Activated CD4-positive, alpha-beta T cell treated with anti-CD3 and anti-CD28 coated beads, Interleukin-2, amount 50 U/mL, for 1 hour (primary cell): ENCODE measurements at places on chromosomes 3 and 15.

DNA sequence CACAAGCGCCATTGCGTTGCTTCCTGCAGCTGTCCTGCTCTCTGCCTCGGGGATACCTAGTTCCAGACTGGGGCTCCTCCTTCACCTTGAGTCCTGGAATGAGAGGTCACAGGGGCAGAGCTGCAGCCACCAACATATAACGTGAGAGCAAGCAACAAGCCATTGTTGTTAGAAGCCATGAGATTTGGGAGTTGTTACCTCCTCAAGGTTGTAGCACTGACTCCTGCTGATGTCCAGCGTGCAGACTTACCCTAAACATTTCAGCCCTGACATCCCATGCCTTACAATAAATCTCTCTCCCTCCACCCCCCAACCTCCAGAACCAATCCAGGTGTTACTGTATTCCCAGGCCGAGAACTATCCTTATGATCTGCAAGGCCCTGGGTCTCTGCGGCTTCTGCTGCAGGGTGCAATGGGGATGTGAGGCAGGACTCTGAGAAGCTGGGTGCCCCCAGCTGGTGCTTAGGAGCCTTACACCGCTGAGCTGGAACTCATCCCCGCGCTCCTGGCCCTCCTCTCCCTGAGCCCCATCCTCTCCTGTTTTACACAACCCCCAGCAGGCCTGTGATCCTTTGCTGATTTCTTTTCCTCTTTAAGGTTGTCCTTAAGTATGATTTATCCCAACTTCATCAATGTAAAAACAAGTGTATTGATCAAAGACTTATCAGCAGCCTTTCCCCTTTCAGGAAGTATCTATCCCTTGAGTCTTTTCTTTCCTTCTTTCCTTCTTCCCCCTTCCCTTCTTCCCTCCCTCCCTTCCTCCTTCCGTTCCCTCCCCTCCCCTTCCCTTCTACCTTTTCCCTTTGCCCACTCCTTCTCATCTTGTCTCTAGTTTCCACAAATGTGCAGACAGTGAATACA lies 84.2 kb upstream of the ABHD2 start:
- no peak for DNase-seq

DNA sequence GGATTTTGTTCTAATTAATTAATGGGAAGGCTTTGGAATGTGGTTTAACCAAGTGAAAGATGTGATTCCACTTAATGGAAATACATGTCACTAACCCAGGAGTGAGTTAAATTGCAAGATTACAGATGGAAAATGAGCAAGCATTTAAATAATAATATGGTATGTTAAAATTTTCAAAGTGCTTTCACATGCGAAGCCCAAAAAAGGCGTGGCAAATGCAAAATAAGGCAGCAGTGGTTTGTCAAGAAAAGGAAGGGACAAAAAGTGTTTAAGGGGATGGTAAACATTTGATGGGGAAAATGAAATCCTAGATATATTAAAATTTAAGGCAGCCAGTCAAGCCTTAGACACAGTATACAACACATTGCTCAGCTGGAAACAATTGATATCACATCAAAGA lies 2.9 kb downstream of the TICRR start:
- no peak for DNase-seq

DNA sequence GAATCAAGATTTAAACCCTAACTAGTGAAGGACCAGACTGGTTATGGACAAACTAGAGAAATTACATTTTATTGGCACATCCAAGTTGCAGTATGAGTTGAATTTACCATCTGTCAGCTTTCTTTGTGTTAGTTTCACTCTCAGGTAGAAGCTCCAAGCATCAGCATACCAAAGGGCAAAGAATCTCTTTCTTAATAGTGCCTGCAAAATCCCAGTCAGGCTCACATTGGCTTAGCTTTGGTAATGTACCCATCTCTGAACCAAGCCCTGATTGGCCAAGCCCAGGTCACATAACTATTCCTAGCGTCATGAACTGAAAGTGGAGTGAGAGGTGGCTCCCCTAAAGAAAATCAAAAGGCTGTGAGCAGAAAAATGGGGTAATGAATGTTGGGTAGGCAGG lies 66.9 kb downstream of the CCNL1 start:
- no peak for DNase-seq

GRCh38 chr3:5140230-5140621 lies 18.1 kb downstream of the ARL8B start:
- no peak for DNase-seq

DNA sequence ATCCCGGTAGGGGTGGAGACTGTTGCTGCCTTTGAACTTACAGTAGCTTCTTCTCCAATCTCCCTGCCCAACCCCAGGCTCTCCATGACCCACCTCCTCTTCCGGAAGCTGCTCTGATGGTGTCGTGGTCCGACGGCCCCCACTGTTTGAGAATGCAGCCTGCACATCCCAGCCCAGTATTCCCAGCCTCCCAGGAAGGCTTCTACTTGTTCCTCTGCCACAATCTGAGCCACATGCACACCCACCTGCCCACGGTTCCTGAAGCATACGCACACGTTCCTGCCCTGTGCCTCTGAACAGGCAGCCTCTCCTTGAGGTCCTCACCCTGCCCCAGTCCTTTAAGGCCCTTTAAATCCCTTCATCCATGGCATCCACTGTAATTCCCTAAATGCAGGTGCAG lies 57.4 kb downstream of the ABTB1 start:
- no peak for DNase-seq

DNA sequence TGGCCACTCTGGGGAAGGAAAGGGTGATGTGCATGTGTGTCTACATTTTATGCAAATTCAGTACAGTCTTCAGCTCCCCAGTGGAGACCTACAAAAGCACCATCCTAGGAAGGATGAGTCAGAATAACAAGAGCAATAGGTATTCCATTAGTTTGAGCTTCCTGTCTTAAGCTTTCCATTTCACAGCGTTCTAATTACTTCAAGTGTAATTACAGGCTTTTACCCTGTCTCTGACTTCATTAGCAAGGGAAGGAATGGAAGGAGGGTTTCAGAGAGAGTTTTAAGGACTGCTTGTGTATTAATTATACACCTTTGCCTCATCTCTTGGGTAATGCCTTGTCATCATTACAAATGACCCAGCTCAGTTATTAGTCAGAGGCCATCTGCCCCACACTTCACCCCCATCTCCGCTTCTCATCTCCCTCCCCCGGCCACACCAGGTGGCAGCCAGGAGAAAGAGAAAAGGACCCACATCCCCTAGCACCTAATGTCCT lies 202.8 kb upstream of the MRPL3 start:
- no peak for DNase-seq

- DNase-seq = peak; percentile 35
Observed at GRCh38 chr3:196192036-196192523, 19.1 kb downstream of the ZDHHC19 start.

DNA sequence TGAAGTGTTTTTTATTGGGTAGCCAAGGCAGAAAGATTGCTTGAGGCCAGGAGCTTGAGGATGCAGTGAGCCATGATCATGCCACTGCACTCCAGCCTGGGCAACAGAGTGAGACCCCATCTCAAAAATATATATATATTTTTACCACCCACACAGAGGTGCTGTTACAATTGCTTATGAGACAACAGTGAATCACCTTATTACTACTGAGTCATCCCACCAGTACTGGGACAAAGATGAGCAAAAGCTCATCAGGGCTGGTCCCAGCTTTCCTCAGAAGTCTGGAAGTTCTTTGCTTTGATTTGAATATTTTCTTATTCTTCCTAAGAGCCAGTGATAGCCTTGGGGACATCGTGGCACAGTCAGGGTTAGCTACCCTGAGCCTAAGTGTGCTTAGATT lies 207.7 kb downstream of the SOX2 start:
- no peak for DNase-seq

GRCh38 chr3:113910966-113911365 lies 36.8 kb upstream of the ZDHHC23 start:
- no peak for DNase-seq

GRCh38 chr3:120908795-120909601 lies 993 bp downstream of the STXBP5L start:
- DNase-seq = no peak

GRCh38 chr3:189637750-189638149 lies 6.6 kb downstream of the TP63 start:
- DNase-seq = no peak

DNA sequence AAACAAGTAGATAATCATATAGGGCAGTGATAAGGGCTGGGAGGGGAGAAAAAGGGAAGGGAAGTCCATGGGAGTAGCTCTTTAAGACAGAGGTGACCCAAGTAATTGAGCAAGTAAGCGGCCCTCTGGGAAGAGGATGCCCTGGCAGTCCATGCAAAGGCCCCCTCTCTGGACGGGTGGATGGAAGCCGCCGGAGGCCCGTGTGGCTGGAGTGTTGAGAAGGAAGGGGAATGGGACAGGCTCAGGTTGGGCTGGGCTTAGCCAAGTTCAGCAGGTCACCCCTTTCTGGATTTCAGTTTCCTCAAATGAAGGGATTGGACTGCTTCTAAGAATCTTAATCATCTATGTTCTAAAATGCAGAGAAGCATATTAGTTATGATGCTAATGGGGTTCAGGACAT lies 32.4 kb upstream of the TRPM1 start:
- no peak for DNase-seq

DNA sequence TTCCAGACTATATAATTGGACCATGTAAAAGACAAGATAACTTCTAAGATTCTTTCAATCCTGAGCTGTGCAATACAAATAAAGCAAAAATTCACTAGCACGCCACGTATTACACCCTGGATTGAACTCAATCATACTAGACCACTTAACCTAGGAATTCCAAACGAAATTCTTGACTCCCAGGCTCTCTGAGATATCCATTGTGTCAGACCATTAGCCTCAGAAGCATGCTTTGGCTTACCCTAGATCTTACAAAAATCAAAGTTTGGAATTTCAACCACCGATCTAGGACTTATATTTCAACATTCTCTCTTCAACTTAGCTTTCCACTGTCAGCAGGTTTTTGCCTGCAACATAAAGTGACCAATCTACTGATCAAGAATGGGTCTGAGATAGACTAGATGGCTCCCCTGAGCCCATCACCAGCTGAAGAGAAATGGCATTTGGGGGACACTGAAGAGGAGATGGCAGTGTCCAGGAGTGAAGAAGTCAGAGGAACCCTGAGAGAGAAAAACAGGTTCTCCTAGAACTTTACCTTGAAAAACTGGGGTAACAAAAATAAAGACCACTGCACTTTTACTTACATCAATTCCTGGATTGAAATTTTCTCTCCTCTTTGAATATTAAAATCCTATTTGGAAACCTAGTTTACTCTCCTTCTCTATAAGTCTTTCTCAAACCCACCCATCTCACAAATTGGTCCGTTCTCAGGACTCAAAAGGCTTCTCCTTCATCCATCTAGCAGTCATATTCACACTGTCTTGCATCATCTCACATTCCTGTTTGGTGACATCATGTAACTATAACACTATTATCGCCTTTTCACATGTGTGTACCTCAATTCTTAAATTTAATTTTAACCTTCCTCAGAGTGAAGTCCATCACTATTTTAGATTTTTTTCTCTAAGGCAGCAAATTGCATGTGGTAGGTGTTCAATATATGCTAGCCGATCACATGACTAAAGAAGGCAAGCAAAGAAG lies 18.5 kb downstream of the CPNE4 start:
- no peak for DNase-seq

DNA sequence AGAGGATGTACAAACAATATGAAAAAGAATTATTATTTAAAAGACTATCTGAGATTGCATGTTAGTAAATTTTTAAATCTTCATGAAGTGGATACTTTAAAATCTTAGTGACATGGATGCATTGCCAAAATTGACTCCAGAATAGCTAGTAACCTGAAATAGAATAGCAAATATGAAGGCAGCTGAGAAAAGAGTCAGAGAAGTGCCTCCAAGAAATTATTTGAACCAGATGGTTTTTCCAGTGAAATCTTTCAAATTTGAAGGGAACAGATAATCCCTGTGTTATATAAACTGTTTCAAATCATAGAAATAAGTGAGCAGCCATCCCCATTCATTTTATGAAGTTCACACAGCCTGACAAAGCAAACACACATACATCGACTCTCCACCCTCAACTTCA lies 29.6 kb downstream of the FSIP1 start:
- DNase-seq = no peak

DNA sequence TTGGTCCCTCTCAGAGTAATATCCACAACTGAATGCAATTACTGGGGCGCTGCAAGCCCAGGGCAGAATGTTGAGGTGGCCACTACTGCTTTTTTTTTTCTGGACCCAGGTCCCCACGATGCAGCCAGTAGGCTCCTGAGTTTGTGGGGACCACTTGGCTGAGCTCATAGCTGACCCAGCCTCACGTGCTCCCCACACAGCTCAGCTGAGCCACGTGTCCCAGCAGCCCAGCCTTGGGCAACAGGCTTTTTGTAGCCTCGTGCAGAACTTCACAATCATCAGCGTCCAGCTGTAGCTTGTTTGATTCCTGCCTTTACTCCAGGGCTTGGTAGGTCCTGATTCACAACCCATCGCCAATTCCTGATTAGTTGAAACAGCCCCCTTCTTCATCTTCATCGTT lies 117.3 kb downstream of the ETFA start:
- DNase-seq = no peak

- DNase-seq = no peak
Observed at GRCh38 chr15:79066391-79067071, 24.0 kb downstream of the RASGRF1 start.

DNA sequence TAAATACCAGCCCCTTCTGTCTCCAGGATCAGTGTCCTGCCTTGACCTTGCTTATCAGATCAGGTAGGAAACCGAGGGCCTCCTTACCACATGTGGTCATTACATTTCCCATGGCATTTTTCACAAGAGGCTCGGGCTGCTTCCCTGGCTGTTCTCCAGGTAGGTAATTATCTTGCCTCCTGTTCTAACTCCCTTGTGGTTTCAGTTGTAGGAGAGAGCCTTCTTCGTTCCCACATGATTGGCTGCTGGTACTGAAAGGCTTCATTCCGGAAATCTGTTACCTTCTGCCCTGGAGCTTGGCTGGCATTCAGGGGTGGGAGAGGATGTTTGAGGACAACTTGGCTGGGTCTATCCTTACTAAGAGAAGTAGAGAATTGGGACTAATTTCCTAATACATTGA lies 46.8 kb upstream of the RORA start:
- no peak for DNase-seq

GRCh38 chr3:40437889-40438288 lies 19.2 kb upstream of the RPL14 start:
- DNase-seq = no peak

DNA sequence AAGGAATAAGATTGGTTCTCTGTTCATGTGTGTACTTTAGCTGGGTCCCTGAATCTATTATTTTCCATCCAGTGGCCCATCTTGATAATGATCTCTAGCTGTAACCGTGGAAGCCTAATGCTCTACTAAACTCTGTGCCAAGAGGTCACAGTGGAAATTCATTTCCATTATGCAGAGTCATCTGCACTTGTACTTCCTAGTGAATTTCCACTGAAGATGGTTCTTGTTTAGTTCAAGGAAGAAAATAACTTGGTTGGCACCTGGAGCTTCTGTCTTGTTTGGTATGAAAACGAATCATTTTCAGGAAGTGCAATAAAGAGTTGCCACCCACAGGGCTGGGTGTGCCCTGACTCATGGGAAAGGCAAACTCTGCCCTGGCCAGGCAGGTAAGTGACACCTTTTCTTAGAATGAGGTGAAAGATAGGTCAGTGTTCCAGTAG lies 10.3 kb downstream of the LPP start:
- DNase-seq = no peak

DNA sequence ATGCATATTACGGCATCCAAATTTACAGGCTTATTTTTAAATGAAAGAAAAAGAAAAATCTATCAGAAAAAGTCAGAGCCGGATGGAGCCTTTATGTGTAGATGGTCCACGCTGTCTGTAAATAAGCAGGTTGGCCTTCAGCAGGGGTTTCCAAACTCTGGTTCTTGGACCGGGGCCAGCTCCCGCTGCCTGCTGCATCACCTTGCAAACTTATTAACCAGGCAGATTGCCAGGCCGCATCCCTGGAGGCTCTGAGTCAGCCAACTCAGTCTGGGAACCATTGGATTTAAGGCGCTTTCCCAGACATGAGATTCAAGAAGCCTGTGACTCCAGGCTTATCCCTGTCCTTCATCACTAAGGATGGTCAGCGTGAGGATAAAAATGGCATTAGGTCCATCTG lies 212.4 kb downstream of the OPA1 start:
- no peak for DNase-seq
